ENCODE measurements at places on chromosomes 3 and 15. TPM values are rescaled to one million over a fixed set of nuclear protein-coding genes. Genes with fewer than 3 reads are reported as not detected.

CHRNA7 gene
- total RNA-seq: 3.3 TPM

PLOD2 gene
- total RNA-seq: 40.6 TPM

P2RY1 gene
- total RNA-seq: 9.5 TPM

WNT5A gene
- total RNA-seq: 18.6 TPM

MORC1 gene
- 0.12 TPM for total RNA-seq

CP gene
- total RNA-seq: 8.7 TPM

ANKRD63 gene
- total RNA-seq: not detected

GP5 gene
- total RNA-seq: 0.13 TPM

CKMT1B gene
- 0.41 TPM for total RNA-seq

HCLS1 gene
- 35.1 TPM for total RNA-seq

LINGO1 gene
- 0.63 TPM for total RNA-seq

DZIP3 gene
- 19.6 TPM for total RNA-seq

USP50 gene
- 0.81 TPM for total RNA-seq

HIGD2B gene
- total RNA-seq: not detected

- no peak for DNase-seq
These were observed 118.8 kb downstream of the CLSTN2 start for GRCh38 chr3:140053794-140054193.

DNA sequence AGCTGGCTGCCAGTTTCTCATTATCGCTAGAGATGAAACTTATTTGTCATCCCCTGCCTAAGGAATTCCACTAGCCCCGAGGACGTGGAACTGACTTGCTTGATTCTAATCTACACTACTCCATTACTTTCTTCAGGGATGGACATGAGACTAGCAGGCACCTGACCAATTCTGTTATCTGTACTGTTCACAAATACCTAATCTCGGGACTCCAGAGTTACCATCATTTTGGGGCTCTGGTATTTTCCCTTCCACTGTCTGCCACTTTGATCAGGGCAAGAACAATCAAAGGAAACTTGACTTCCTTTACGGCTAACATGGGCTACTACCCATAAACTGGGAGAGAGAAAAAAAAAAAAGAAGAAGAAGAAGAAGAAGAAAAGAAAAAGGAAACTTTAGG, 27.8 kb downstream of the BMF start:
- DNase-seq: no peak

DNA sequence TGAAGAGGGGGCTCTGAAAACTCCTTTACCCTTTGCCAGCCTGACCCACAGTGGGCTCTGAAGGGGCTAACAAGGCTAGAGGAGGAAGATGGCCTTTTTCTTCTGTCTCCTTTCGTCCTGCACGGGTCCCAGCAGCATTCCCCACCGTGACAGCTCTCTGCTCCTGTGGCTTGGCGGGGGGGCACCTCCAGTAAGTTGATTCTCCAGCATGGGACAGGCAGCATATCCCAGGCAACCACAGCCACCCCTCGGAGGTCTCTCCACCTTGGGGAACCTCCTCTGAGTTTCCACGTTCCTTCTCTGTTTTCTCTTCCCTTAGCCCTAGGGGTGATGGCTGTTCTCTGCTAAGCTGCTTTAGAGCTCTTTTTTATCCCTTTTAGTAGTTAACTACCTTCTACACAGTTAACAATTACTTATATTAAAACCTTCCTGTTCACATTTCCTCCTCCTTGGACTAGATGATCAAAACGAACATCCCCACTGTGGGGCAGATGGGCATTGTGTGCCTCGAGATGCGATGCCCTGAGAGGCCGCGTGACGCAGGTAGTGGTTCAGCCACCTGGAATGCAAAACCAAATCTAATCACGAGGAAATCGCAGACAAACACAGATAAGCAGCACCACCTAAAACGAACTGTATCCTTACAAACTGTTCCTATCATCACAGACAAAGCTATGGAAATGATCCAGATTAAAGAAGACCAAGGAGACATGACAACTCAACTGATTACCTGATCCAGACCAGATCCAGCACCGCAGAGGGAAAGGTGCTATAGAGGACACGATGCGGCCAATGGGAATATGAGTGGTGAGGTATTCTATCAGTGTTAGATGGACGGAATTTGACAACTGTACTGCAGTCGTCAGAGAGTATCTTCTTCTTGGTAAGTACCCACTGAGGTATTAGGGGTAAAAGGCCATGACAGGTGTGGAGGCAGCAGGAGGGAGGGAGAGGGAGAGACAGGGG, 27.7 kb downstream of the TSPAN3 start:
- DNase-seq: no peak

- no peak for DNase-seq
These were observed 7.7 kb upstream of the AADACL2 start for GRCh38 chr3:151726016-151726415.

DNA sequence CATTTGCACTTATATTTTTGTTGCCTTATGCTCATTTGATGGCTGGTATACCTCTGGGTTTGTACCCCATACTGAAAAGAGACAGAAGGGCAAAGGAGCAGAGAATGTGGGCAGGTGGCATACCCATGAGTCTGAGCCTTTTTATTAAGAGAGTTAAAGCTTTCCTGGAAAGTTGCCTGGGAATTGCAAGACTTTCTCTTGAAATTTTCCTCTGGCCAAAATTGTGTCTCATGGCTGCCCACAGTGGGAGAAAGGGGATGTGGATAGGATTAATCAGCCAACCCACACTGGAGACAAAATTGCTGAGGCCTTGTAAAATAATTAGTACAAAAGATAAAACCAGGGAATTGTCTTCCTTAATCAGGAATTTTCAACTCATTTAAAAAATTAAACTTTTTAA, 8.2 kb upstream of the NMD3 start:
- no peak for DNase-seq

DNA sequence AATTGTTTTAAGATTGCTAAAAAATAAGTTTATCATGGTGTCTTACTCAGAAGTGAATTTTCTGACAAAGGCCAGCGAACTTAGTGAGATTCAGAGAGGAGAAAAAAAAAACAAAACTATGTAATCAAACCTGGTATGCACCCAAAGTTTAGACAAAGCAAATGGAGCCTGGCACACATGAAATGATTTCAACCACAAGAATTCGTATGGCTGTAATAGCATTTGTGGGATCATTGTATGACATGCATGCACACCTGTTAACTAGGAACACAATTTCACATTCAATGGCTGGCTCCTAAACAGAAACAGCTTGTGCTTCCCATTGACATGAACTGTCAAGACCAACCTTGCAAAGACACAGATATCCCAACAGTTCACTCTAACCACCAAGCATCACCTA, 94.6 kb downstream of the ZIC4 start:
- no peak for DNase-seq

GRCh38 chr3:143484846-143485512, 363.3 kb downstream of the SLC9A9 start:
- no peak for DNase-seq

DNA sequence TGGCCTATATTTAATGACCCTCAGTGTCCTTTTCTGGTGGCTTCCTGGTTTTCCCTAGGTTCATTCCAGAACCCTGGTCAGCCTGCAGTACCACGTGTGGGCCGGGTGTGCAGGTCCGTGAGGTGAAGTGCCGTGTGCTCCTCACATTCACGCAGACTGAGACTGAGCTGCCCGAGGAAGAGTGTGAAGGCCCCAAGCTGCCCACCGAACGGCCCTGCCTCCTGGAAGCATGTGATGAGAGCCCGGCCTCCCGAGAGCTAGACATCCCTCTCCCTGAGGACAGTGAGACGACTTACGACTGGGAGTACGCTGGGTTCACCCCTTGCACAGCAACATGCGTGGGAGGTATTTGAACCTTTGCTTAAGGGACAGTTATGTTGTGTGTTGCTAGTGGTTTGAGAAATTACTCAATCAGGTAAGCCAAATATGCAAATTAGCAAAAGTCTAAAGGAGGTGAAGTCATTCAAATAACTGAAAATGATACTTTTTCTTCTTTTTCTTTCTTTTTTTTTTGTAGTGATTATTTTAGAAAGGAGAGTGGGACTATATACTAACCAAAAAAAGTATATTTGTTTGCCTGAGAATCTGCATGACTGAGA, 259.2 kb downstream of the ADAMTSL3 start:
- no peak for DNase-seq

DNA sequence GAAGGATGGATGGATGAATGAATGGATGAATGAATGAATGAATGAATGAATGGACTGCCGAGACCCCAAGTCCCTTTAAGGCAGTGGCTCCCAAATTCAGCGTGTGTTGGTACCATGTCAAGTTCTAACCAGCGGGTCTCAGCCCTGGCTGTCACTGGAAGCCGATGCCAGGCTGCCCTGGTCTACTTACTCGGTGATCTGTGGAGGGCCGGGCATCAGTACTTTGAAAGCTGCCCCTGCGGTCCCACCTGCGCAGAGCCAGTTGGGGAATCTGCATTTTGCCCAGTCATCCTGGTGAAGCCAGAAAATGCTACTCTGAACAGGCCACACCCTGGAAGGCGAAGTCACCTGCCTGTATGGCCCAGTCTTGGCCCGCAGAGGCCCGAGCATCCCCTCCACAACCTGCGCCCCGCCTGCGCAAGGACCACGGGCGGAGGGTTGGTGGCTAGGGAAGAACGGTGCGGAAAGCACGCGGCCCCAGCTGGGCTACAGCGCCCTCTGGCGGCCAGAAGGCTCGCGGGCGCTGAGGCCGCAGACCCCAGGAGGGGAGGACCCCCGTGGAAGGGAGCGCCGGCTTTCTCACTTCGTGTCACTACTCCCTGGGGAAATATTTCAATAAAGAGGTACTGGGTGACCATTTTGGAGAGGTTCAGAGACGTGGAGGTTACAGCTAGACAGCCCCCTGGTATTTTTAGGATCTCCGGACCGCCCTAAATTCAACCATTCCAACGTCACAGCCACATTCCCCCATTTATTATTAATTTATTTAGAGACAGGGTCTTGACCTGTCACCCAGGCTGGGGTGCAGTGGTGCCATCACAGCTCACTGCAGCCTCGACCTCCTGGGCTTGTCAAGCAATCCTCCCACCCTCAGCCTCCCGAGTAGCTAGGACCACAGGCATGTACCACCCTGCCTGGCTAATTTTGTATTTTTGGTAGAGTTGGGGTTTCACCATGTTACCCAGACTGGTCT, 34.9 kb downstream of the PRKCD start:
- peak; percentile 55 for DNase-seq

GRCh38 chr15:41125931-41126642, 10.0 kb upstream of the INO80 start:
- DNase-seq: no peak

DNA sequence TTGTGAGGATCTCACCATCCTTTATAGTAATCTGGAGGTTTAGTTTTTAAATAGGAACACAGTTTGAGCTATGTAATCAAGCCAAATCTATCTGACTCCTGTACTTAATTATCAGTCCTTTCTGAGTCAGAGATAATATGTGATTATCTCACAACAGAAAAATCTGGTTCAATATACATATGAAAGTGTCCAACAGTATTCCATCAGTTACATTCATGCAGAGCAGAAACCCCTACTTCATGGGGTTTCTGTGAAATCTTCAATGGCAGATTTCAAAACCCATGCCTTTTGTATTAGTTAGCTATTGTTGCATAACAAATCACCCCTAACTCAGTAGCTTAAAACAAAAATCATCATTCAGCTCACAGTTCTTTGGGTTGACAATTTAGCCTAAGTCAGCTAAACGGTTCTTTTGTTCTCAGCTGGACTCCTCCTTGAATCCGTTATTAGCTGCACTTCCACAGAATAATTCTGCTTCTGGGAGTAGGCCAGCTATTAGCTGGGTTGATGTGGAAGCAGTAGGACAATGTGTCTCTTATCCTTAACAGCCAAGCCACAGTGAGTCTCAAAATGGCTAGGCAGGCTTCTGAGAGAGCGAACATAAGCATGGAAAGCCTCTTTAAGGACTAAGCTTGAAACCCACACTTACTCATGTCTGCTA, 42.9 kb upstream of the ARPP21 start:
- DNase-seq: no peak

DNA sequence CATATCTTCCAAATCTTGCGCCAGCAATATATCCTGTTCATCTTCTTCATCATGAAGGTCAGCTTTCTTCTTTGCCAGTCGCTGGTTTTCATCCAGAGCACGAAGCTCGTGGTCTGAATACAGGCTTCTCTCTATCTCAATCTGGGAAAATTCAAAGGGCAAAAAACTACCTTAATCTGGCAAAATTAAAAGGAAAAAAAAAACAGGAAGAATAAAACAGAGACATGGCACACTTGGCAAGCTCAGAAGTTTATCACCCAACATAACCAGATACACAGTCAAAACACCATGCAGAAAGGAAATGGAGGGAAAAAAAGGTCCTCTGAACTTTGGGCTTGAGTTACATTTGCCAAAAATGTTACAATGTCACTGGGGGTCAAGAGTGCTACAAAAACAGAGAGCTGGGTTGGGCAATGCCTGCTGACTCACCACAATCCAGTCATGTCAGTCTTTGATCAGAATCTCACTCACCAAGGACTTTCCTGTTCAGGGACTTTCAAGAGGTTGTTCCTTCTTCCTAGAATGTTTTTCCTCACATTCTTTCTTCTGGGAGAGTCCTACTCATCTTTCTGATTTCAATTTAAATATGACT, 1.5 kb downstream of the MRPL46 start:
- DNase-seq: no peak

DNA sequence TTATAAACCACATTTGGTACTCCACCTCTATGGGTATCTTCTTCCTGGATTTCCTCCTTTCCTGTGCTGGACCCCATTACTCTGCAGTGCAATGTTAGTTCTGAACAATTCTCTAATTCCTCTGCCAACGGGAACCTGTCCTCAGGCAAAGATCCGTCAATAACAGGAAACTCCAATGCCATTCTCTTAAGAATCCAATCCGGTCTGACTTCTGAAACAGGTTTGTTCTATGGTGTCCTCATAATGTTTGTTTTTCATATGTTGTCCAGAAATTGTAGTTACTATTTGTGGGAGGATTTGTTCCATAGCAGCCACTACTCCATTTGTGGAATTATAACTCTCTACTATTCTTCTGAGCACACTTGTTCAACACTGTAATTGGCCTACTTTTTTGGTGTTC, 112.7 kb downstream of the TBL1XR1 start:
- DNase-seq: no peak

DNA sequence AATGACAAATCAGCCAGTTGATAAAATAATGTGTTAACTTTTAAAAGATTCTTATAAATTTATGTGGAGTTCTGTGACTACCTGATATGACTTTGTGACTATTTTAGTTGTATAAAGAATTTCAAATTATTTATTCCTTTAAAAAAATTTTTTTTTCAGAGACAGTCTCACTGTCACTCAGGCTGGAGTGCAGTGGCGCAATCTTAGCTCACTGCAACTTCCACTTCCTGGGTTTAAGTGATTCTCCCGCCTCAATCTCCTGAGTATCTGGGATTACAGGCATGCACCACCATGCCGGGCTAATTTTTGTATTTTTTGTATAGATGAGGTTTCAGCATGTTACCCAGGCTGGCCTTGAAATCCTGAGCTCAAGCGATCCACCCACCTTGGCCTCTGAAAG, 48.5 kb downstream of the MBNL1 start:
- no peak for DNase-seq

- no peak for DNase-seq
These were observed 3.0 kb downstream of the IDH2 start for GRCh38 chr15:90099072-90099867.

DNA sequence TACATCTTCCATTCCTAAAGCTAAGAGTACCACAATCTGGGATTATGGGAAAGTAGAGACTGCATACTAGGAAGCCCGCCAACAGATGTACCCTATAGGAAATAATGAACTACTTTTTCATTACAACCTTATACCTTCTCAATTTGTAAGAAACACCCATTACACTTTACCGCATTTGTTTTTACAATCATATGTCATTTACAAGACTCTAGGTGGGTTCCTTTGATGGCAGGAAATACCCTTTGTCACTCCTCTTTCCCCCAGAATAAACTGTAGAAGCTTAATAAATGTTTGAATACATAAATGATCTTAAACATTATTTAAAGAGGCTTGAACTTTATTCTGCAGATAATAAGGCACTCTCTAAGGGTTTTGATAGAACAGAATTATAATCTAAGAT, 150.1 kb upstream of the TGFBR2 start:
- no peak for DNase-seq

- DNase-seq: no peak
These were observed 32.8 kb downstream of the TFRC start for GRCh38 chr3:196048922-196049598.
